ENCODE measurements at places on chromosomes 5 and 9. TPM values are rescaled to one million over a fixed set of nuclear protein-coding genes. Genes with fewer than 3 reads are reported as not detected.
A peak's percentile ranks its signal among the peaks of the same experiment; 100 is the strongest.

- H3K36me3 ChIP-seq: no peaks in the 10 kb centered on the region
- no peak overlapping the region for H3K4me3 ChIP-seq
- no peaks in the 10 kb centered on the region for H3K27me3 ChIP-seq
- no peak for DNase-seq
- no peak overlapping the region for H3K27ac ChIP-seq
Measured at GRCh38 chr9:89701221-89701798, 96.5 kb downstream of the GADD45G start.

DNA sequence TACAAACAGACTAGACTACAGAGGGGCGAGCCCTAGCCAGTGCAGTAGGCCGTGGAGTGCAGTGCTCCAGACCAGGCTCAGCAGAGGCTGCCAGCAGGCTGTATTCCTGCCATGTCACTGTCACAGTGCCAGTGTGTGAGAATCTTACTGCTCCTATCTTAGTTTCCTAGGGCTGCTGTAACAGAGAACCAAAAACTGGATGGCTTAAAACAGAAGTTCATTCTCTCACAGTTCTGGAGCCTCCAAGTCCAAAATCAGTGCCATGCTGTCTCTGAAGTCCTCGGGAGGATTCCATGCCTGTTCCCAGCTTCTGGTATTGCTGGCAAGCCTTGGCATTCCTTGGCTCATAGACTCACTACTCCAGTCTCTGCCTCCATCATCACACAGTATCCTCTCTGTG is 75.0 kb upstream of the SAP30L start:
- no peak overlapping the region for H3K4me3 ChIP-seq
- H3K36me3 ChIP-seq: no peaks in the 10 kb centered on the region
- peaks cover 17% of the 10 kb centered on the region for H3K4me1 ChIP-seq

GRCh38 chr9:5099466-5099865 is 86.0 kb downstream of the INSL6 start:
- DNase-seq: no peak
- no peaks in the 10 kb centered on the region for H3K4me1 ChIP-seq
- no peaks in the 10 kb centered on the region for H3K27me3 ChIP-seq
- H3K4me3 ChIP-seq: no peak overlapping the region

DNA sequence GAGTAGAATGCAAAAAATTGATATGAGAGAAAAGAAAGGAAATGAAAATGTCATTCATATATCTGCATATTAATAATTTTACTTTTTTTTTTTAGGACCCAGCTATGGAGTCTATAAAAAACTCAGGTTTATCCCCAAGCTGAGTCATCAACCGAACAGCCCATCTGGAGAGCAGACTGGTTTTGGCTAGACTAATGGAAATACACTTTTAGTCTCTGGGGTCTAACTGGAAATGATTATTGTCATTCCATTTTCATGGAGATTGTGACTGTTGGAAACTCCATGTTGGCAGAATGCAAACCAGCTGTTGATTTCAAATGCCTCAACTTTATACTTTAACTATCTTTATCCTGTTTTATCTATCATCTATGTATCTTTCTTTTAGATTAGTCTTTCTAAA is 28.7 kb downstream of the ANXA1 start:
- H3K4me3 ChIP-seq: no peak overlapping the region
- no peak overlapping the region for H3K27ac ChIP-seq
- H3K27me3 ChIP-seq: no peaks in the 10 kb centered on the region
- DNase-seq: no peak
- H3K4me1 ChIP-seq: peaks cover 13% of the 10 kb centered on the region

DNA sequence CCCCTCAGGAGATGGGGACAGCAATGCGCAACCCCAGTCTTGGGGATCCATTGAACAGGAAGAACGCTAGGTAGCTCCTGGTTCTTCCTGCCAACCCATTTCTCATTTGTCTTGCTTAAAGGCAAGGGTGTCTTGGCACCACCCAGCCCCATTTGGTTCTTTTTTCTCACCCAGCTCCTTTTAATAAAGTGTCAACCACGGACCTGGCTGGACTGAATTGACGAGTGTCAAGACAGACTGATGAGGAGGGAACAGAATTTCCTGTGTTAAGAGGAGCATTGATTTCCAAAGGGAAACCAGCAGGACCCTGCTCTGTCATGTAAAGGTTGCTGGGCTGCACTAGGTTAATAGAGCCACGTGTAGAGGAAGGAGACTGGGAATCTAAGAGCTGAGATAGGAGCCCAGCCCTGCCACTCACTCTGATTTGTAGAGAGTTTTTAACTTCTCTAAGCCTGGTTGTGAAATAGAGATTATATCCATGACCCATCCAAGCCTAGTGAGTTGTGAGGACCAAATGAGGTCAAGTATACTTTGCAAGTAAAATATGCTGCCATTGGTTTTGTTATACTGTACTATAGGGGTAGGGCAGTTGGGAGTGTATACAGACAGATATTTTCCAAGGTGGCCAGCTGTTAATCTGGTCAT is 33.7 kb downstream of the OSTF1 start:
- H3K36me3 ChIP-seq: no peaks in the 10 kb centered on the region
- no peaks in the 10 kb centered on the region for H3K27me3 ChIP-seq
- peaks cover 6% of the 10 kb centered on the region for H3K4me1 ChIP-seq
- no peak overlapping the region for H3K27ac ChIP-seq

GRCh38 chr9:108188976-108189375 is 666.8 kb downstream of the ACTL7B start:
- H3K4me3 ChIP-seq: no peak overlapping the region
- no peaks in the 10 kb centered on the region for H3K27me3 ChIP-seq
- H3K27ac ChIP-seq: no peak overlapping the region
- DNase-seq: no peak
- H3K36me3 ChIP-seq: no peaks in the 10 kb centered on the region
- H3K4me1 ChIP-seq: peaks cover 20% of the 10 kb centered on the region

GRCh38 chr9:36461323-36461722 is 61.3 kb upstream of the RNF38 start:
- H3K36me3 ChIP-seq: no peaks in the 10 kb centered on the region
- H3K4me1 ChIP-seq: peaks cover 24% of the 10 kb centered on the region
- H3K4me3 ChIP-seq: no peak overlapping the region
- no peak overlapping the region for H3K27ac ChIP-seq
- H3K27me3 ChIP-seq: no peaks in the 10 kb centered on the region

DNA sequence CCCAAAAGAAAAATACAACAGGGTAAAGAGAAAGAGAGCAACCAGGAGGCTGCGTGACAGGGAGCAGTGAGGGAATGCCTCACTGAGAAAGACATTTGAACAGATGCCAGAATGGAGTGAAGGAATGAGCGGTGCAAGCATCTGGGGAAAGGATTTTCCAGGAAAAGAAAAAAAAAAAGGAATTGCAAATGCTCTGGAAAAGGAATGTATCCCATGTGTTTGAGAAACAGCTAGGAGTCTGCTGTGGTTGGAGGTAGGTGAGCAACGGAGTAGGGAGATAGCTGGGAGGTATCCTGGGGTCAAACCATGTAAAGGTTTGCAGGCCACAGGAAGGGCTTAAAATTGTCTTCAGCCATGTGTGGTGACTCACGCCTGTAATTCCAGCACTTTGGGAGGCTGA is 23.6 kb upstream of the CEMIP2 start:
- no peak overlapping the region for H3K27ac ChIP-seq
- H3K36me3 ChIP-seq: no peaks in the 10 kb centered on the region
- no peak for DNase-seq
- no peak overlapping the region for H3K4me3 ChIP-seq
- no peaks in the 10 kb centered on the region for H3K27me3 ChIP-seq
- no peaks in the 10 kb centered on the region for H3K4me1 ChIP-seq

DNA sequence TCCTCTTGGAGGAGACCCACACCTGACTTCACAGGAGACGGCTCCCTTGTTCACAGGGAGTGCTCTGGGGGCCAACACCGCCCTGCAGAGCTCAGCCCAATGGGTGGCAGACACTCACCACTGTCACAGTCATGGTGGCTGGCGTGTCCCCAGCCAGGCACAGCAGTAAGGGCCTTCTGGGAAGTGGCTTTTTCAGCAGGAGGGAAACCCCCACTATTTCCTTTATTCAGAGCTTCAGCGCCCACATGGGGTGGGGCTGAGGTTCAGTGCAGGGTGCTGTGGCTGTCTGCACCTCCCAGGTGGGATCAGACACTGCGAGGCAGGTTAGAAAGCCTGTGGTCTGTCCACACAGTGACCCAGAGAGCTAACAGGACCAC is 3.6 kb upstream of the SNAPC4 start:
- H3K36me3 ChIP-seq: no peaks in the 10 kb centered on the region
- no peak overlapping the region for H3K27ac ChIP-seq
- peaks cover 23% of the 10 kb centered on the region for H3K4me1 ChIP-seq
- no peaks in the 10 kb centered on the region for H3K27me3 ChIP-seq

DNA sequence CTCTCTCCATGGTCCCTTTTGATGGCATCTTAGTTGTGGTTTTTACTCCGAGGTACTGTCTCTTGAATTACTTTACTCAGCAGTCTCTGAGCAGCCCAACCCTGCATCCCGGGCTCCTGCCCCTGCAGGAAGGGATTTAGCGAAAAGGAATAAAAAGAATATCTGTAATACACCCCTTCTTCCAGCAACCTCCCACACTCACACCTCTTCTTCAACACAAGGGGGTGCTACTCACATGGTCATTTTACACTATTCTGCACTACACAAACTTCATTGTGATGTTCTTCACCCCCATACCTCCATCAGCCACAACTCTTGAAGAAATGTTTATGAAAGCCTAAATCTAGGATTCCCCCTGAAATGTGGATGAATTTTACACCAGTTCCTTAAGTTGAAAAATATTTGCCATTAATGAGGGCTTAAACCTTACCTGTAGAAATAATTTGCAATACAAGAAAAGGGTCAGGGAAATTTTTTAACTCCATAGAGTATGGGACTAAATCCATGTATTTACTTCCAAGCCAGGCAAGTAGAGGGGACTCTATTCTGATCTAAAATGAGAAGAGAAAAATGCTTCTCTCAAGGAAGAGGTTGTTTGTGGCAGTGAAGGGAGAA is 26.0 kb downstream of the TPD52L3 start:
- no peak overlapping the region for H3K27ac ChIP-seq
- no peak overlapping the region for H3K4me3 ChIP-seq
- H3K27me3 ChIP-seq: no peaks in the 10 kb centered on the region
- no peaks in the 10 kb centered on the region for H3K36me3 ChIP-seq

- no peaks in the 10 kb centered on the region for H3K4me1 ChIP-seq
- H3K27ac ChIP-seq: peak overlapping the region; percentile 51
- no peak for DNase-seq
- H3K36me3 ChIP-seq: no peaks in the 10 kb centered on the region
- no peak overlapping the region for H3K4me3 ChIP-seq
Measured at GRCh38 chr9:96646081-96646991, 8.8 kb downstream of the PRXL2C start.

- H3K27ac ChIP-seq: no peak overlapping the region
- H3K4me3 ChIP-seq: no peak overlapping the region
- DNase-seq: no peak
- no peaks in the 10 kb centered on the region for H3K27me3 ChIP-seq
- H3K36me3 ChIP-seq: no peaks in the 10 kb centered on the region
Measured at GRCh38 chr9:136578915-136579649, 33.2 kb upstream of the NOTCH1 start.

- peak overlapping the region; percentile 64 for H3K27ac ChIP-seq
- no peaks in the 10 kb centered on the region for H3K27me3 ChIP-seq
- no peaks in the 10 kb centered on the region for H3K36me3 ChIP-seq
Measured at GRCh38 chr9:127637322-127637847, 25.3 kb downstream of the STXBP1 start.

DNA sequence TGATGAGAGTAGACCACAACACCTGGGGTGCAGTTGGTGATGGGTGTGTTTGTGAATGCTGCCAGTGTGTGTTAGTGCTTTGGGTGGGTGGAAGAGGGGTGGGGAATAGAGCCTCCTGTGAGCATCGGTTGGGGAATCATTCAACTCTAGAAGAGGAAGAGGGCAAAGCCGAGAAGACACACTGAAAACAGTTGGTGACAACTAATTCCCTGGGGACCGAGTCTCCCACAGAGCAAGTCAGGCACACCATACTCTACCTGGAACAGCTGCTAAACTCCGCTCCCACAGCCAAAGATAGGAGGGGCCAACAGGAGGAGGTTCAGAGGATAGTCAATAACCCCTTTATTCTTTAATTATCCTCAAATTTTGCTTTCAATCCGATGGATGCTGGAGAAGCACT is 1.6 kb upstream of the ARHGEF39 start:
- no peaks in the 10 kb centered on the region for H3K36me3 ChIP-seq
- H3K27ac ChIP-seq: no peak overlapping the region
- H3K4me1 ChIP-seq: peaks cover 18% of the 10 kb centered on the region
- no peak overlapping the region for H3K4me3 ChIP-seq
- H3K27me3 ChIP-seq: no peaks in the 10 kb centered on the region

DNA sequence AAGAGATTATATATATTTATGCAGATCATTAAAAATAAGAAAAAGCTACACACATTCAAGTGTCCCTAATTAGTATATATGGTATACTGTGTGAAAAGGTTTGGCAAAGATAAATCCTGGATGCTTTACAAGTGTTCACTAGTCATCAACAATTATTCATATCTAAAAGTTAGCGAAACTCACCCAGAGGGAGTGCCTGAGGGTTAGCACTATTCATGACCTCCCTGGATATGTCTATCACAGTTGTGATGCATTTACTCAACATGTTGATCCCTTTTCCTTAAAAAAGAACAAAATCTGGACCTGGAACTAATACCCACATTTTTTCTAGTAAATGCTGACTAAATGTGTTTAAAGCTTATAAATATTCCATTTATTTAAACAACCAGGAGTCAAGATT is 273.0 kb upstream of the SMC2 start:
- H3K27ac ChIP-seq: no peak overlapping the region
- no peaks in the 10 kb centered on the region for H3K36me3 ChIP-seq
- H3K4me1 ChIP-seq: no peaks in the 10 kb centered on the region

- H3K27me3 ChIP-seq: no peaks in the 10 kb centered on the region
- H3K36me3 ChIP-seq: no peaks in the 10 kb centered on the region
- DNase-seq: no peak
- no peak overlapping the region for H3K4me3 ChIP-seq
Measured at GRCh38 chr5:18764161-18764560, 1129.9 kb downstream of the TAF11L14 start.

- no peak overlapping the region for H3K4me3 ChIP-seq
- DNase-seq: no peak
- no peaks in the 10 kb centered on the region for H3K27me3 ChIP-seq
- H3K4me1 ChIP-seq: peaks cover 23% of the 10 kb centered on the region
Measured at GRCh38 chr9:89309166-89309565, 1.8 kb upstream of the CKS2 start.

DNA sequence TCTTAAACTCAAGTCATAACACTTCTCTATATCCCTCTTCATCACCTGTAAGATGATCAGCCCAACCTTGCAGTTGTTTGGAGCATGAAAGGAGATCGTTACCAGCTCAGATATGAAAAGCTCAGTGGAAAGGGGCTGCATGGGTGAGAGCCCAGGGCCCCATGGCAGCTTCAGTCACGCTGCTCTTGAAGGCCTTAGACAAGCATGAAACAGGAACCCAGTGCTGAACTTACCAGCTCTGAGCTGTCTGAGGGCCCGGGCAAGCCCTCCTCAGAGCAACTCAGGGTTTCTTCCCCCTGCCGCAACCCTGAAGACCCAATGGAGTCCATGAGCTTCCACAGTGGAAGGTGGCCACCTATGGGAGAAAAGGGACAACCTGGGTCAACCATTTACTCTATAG is 3.3 kb downstream of the HK3 start:
- H3K27me3 ChIP-seq: no peaks in the 10 kb centered on the region
- H3K36me3 ChIP-seq: no peaks in the 10 kb centered on the region
- H3K27ac ChIP-seq: no peak overlapping the region
- DNase-seq: peak; percentile 64
- H3K4me3 ChIP-seq: no peak overlapping the region

The APBA1 gene
- 13.3 TPM for total RNA-seq

The CCDC183 gene
- not detected for total RNA-seq

The NME5 gene
- total RNA-seq: not detected

The PCDH12 gene
- total RNA-seq: 3.2 TPM

The CCNG1 gene
- total RNA-seq: 53.0 TPM

The PIP5K1B gene
- 2.9 TPM for total RNA-seq

The CDKN2A gene
- total RNA-seq: 25.8 TPM

The INSL6 gene
- not detected for total RNA-seq

The PCDHB11 gene
- 2.2 TPM for total RNA-seq

The PCDH1 gene
- 38.8 TPM for total RNA-seq

The CKMT2 gene
- 3.4 TPM for total RNA-seq

The BARX1 gene
- not detected for total RNA-seq
